Effector CD8-positive, alpha-beta T cell (primary cell): ENCODE measurements at places on chromosomes 6 and 20.

DNA sequence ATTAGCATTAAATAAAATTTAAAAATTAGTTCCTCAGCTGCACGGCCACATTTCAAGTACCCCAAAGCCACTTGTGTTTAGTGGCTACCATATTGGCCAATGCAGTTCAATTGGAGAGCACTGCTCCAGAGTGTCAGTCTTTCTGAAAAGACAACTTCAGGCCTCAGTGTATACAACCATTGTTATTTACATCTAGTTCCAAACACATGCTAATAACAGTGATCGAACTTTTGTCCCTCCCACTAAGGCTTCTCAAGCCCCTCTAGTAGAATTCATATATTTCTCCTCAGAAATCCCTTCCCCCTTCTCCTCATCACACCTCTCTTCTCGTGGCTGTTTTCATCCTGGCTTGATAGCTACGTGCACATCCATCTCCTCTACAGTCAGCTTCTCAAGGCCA, 32.9 kb downstream of the HIVEP2 start:
- DNase-seq: no peak

DNA sequence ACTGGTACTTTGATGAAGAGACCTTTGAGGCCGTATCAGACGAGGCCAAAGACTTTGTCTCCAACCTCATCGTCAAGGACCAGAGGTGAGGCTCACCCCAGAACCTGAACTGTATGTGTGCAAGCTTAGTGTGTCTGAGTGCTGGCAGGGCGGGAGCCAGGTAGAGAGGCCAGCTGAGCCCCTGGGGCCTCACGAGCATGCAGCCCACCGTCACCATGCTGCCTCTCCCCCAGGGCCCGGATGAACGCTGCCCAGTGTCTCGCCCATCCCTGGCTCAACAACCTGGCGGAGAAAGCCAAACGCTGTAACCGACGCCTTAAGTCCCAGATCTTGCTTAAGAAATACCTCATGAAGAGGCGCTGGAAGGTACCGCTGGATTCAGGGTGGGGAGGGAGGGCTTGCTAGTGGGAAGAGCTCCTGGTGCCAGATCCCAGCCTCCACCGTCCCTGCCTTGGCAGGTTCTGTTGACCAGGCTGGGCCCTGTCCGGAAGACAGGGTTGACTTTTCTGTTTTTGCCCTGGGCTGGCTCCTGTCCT, 12.7 kb downstream of the MYLK2 start:
- DNase-seq: no peak

- peak; percentile 2 for DNase-seq
These were observed 138.7 kb upstream of the SASH1 start for GRCh38 chr6:148203970-148204369.

DNA sequence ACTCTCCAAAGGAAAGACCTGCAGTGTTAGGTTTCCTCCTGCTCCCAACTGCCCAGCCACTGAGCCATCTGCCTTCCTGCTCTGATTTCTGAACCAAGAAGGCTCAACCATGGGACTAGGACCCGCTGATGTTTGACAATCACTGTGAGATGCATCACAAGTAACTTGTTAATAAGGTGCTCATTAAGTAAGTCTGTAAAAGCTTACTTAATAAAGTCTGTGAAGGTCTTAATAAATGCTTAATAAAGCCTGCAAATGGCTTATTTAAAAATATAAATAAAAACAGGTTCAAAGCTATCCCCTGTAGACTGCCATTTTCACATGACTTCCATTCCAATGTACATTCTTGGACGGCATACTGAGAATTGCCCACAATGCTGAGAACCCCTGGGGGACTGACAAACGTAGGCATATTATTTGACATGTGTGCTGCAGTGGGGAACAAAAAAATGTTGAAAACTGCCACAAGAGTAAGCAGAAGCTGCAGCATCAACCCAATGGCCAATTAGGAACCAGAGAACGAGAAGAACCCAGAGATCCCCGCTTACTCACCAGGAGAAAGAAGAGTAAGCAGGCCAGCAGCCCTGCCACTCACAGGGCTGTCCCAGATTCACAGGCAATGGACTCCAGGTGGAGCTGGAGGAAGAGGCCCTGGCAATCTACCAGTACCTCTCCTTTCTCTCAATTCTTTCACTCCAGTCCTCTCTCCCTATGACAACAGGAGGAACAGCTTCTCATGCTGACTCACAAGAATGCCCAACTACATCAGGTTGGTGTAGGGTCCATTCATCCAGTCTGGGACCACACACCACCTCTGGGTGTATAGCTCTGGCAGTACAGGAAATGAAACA, 19.5 kb downstream of the KIF13A start:
- no peak for DNase-seq

DNA sequence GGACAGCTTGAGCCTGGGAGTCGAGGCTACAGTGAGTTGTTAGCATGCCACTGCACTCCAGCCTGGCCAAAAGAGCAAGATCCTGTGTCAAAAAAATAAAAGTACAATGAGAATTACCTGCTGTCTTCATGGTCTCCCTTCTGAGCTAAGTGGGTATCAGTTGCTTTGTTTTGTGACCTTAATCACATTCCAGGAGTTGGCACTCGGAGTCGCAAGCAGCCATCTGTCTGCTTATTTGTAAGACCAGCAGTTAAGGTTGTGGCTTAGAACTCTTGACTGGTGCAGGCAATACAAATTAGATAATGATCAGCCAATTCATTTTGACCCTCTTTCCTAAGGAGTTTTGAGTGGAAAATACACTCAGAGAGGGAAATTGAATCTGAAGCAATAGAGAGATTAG, 114.0 kb downstream of the MYO6 start:
- no peak for DNase-seq

DNA sequence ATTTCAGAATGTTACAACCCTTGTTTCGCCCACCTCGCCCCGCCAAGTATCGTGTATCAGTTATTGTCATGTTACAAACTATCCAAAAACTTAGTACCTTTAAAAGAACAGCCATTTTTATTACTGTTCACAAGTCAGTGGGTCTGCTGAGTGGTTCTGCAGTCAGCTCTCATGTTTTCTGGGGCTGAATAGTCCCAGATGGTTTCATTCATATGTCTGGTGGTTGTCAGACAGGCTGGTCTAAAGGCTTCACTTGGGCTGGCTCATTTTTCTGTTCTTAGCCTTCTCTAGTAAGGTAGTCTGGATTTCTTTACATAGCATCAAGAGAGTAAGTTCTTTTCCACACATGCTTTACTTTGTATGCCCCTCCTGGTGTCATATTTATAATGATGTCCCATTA, 8.6 kb downstream of the ZNF292 start:
- DNase-seq: no peak

- no peak for DNase-seq
These were observed 709.3 kb downstream of the EPHA7 start for GRCh38 chr6:92710048-92710447.

GRCh38 chr6:137823826-137824555, 43.1 kb upstream of the TNFAIP3 start:
- DNase-seq: peak; percentile 83

DNA sequence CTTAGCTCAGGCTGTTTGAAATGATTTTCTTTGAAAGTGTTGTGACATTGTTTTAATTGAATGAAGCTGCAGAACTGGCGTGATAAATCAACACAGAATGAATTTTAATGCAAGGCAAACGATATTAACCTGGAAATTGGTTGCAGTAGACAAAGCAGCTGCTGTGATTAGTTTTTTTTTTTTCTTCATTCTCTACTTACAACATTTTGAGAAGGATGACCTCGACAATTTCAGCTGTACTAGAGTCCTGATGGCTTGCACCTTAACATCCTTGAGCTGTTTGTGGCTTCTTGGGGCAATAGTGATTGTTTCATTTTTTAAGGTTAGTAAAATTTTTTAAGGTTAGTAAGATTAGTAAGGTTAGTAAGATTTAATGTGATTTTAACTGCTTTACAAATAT, 54.2 kb downstream of the QKI start:
- no peak for DNase-seq

DNA sequence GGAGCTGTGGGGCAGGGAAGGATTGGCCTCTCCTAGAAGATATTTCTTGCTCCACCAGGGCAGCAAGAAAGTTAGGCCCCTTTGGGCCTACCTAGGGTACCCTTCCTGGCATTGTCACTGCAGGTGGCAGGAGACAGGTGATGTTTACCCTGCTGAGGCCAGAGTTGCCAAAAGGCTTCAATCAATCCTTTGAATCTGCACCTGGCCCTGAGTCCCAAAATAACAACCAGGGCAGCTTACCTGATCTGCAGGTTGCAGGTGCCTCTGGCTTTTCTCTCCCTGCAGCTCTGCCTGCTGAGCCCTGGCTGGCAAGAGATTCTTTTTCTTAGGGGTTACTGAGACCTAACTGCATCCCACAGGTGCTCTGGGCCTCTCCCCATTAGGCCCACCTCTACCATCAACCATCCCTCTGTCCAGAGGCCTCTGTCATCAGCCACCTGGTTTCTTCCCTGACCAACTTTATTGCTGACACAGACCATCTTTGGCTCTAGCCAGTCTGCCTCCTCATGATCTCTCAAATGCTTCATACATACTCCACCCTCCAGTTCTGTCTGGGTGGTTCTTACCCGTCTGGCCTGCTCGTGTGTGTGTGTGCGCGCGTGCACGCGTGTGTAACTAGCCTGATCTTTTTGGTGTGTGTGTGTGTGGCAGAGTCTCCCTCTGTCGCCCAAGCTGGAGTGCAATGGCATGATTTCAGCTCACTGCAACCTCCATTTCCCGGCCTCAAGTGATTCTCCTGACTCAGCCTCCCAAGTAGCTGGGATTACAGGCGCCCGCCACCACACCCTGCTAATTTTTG, 13.7 kb downstream of the BCL2L1 start:
- no peak for DNase-seq

GRCh38 chr6:77136086-77136485, 327.2 kb downstream of the HTR1B start:
- no peak for DNase-seq

GRCh38 chr6:101344885-101345284, 48.6 kb upstream of the GRIK2 start:
- no peak for DNase-seq

DNA sequence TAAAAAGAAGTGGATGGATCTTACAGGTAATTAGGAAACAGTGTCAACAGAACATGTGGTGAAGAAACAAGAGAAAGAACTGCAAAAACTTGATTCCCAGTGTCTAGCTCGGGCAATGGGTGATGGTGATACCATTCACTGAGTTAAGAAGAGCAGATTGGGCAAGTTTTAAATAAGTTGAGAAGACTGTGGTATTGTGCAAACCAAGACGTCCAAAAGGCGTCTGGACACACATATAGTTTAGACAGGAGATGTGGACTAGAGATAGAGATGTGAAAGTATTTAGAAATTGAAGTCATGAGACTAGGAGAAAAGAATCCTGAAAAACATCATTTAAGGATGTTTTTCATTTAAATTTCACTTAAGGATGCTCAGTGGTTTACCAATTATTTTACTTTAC, 53.9 kb downstream of the CDK19 start:
- no peak for DNase-seq

DNA sequence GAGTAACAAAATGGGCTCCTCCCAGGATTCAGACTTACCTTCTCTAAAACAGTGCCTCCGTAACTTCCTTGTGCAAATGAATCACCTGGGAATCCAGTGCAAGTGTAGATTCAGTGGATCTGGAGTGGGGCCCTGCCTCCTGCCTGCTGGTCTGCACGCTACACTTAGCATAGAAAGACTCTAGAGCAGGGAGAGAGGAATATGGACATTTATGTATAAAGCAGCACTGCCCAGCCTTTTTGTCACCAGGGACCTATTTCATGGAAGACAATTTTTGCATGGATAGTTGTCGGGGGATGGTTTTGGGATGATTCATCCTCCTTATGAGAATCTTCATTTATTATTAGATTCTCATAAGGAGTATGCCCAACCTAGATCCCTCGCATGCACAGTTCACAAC, 42.3 kb upstream of the L3MBTL3 start:
- no peak for DNase-seq

- DNase-seq: no peak
These were observed 30.2 kb downstream of the RANBP9 start for GRCh38 chr6:13681305-13682061.

GRCh38 chr6:166608774-166609173, 18.3 kb downstream of the RPS6KA2 start:
- DNase-seq: no peak

DNA sequence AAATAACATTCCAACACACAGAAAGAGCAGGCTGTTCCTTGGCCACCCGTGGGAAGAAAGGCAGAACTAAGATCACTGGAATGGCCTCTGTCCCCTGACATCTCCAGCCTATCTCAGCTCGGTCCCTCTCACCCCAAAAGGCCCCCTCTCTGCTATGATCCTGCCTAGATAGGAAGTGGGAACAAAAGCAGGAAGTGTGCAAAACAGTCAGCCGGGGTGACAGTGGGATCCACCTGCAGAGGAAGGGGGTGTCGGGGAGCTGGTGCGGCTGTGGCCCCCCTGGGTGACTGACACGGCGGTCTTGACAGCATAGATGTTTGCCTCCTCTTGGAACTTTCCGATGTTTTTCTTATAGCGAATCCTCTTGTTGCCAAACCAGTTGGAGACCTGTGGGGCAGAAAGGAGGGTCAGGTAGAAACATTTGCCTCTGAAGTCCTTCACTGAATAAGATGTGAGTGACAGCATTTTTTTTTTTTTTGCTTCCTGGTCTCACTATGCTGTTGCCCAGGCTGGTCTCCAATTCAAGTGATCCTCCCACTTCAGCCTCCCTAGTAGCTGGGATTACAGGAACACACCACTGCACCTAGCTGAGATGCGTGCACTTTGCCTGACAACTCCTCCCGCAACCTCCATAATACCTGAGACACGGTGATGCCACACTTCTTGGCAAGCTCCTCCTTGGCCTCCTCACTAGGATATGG, 2.8 kb downstream of the PBX2 start:
- no peak for DNase-seq

DNA sequence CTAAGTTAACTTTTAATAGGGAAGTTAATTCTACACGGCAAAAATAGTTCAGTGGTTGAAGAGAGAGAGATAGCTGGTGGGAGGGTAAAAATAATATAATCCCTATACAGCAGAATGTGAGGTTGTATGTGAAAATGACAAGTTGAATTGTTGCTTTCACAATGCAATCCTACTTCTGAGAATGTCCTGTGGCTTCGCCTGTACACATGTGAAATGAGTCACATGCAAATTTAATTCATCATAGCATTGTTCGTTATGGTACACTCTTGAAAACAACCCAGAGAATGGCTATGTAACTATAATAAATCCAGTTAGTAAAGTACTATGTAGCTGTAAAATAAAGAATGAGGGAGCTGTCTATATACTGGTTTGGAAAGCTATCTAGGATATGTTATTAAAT, 46.0 kb upstream of the HINT3 start:
- DNase-seq: no peak

DNA sequence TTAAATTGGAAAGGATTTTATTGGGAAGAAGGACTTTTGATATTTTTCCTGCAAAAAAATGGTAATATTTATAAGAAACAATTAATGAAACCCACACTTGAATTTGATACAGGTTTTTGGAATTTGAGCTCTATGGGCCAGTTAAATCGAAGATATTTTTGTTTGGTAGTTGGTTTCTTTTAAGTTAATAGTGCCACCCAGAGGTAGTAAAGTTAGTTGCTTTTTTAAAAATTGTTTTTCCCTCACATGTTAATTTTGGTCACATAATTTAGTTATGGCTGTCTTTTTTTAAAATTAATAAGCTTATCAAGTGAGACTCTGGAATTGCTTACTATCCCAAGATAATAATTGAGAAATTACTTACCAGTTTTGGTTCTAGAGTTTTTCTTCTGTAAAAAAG, 7.1 kb downstream of the PRIM2 start:
- no peak for DNase-seq

- DNase-seq: no peak
These were observed 31.6 kb upstream of the CD93 start for GRCh38 chr20:23117738-23118137.
